CD4-positive, alpha-beta T cell treated with Interleukin-4 for 1 hour (primary cell): ENCODE measurements at places on chromosomes 6 and 20.

DNA sequence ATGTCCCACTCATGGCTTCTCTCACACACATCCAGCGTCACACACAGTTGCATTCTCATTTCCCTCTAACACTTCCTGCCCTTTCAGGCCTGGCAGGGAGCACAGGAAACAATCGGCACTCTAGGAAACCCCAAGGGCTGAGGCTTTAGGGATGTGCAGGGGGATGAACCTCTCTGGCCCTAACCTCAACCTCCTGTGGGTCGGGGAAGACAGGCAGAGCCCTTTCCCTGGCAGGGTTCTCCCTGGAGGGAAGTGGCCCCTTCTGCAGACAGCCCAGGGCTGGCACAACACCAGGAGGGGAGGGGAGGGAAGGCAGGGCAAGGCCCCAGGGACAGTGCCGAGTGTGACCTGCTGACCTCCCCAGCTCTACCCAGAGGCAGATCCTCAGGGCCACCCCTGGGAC, 2.7 kb downstream of the TEAD3 start:
- no peak for DNase-seq

- no peak for DNase-seq
Observed at GRCh38 chr6:144377586-144378210, 92.6 kb downstream of the UTRN start.

DNA sequence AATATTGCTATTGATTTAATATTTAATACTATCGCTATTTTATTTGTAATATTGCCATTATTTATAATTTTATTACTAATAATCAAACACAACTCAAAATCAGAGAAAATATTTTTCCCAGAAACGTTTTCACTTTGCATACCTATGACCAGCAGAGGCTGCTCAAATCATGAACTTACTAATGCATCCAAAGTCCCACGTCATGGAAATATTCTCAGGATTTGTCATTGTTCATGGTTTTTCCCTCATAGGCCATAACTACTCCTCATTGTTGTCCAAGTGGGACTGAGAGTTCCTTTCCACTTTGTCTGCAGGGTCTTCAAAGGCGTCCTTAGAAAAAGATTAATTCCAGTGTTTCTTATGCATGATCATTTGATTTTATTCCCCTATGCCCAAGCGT, 344.8 kb downstream of the THBS2 start:
- DNase-seq = no peak

- DNase-seq = no peak
Observed at GRCh38 chr6:57307850-57308249, 9.6 kb upstream of the PRIM2 start.

GRCh38 chr6:141541581-141542324, 591.0 kb upstream of the GJE1 start:
- no peak for DNase-seq

GRCh38 chr20:4160761-4161305, 145.5 kb upstream of the RNF24 start:
- no peak for DNase-seq

DNA sequence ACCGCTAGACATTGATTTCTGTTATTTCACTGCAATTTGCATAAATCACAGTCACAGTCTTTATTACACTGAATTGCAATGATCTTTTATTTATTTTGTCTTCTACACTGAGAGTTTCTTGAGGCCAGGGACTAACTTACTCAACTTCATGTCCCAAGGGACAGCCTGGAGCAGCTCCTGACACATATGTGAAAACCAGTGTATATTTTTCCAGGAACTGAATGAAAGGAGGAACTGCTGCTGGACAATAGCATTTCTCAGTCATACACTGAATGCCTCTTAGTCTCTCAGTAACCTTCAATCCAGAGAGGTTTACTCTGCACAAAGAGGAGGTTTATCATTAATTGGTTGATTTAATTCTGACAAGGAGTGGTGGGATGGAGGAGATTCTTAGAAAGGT, 5.9 kb downstream of the F13A1 start:
- DNase-seq = no peak

DNA sequence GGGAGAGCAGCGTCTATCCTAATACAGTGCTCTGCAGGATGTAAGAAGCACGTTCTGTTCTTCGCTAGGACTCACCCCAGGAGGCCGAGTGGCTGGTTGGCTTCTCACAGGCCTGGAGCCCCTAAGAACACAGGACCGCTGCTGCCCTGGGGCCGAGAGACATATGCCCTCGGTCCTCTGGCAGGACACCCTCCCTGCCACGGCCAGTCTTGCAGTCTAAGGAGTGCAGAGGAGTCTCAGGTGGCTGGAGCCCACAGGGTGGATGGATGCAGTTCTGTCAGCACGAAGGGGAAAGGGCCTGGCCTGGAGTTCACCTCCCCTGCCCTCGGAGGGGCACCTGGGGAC, 96.5 kb downstream of the SMOC2 start:
- DNase-seq = no peak

DNA sequence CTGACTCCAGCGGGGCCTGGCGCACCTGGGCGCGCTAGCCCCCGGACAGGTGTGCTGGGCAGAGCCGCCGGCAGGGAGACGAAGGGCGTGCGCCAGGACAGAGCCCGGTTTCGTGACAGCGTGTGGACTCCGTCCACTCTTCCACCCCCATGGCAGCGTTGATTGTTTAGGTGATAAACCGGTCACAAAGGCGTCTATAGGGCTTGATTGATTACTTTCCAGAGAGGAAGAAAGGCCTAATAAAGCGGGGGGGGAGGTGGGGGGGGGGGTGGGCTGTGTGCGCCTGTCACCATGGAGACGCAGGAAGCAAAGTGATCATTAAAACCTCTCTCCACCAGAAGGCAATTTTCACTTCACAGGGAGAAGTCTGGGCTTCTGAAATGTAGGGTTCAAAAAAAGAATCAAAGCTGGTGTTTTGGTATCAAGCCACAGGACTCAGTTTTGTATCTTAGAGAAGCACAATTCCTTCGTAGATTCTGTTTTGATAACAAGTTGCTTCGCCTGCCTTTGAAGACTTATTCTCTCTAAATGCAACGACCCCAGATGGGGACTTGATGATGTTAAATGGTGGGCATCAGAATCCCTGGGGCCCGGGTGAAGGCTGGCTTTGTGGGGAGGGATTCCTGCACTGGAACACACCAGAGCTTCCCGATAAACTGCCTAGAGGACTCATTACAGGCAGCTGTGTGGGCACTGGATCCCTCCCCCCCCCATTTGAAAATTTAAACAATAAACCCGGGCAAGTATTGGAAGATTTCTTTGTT, 1.4 kb downstream of the PHACTR3 start:
- no peak for DNase-seq

DNA sequence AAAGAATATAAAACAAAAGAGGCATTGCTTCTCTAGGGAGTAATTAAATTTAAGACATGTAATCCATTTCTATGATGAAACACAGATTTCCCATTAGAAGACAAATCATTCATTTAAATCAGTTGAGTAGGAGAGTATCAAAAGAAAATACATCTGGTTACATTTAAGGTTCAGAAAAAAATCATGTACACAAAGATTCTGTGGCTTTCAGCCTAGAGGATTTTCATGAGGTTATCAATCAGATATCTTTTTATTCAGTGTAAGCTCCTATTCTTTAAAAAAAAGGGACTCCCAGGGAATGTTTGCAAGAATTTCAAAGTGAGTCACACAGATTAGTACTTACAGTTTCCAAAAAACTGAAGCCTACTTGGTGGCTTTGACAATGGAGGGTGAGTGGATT, 24.9 kb downstream of the COL21A1 start:
- DNase-seq = no peak

DNA sequence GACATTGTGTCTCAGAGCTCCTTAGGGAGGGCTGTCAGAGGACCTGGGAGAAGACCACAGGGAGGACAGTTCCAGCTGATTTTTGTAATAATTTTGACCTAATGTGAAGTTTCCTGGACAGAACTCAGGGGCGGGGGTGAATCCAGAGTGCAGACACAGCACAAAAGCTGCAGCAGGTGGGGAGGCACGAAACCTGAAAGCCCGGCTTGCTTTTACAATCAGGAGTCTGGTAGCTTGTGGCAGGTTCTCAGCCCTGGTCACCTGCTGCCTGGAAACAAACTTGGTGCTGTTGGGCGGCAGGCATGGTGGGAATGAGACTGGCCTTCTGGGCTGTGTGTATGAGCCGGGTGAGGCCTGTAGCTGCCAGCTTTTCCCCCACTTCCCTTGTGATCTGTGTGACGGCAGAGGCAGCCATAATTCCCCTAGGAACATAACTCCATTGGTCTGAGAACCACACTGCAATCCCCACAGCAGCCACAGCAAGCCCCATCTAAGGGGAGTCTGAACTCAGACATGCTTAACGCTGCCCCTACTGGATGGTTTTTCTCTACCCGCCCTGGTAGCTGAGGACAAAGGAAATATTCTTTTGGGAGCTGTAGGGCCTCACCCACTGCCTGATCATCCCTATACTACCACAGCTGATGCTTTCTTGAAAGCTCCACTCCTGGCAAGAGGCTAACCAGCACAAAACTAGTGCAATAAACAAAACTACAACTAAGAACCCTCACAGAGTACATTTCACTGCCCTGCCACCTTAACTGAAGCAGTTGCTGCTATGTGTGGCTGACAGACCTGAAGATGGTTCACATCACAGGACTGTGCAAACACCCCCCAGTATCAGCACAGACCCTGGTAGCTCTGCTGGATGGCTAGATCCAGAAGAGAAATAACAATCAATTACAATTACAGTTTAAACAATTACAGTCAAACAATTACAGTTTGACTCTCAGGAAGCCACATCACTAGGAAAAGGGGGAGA, 1055.1 kb upstream of the GJE1 start:
- no peak for DNase-seq

- DNase-seq = no peak
Observed at GRCh38 chr20:50916257-50916656, 15.0 kb downstream of the ADNP start.

DNA sequence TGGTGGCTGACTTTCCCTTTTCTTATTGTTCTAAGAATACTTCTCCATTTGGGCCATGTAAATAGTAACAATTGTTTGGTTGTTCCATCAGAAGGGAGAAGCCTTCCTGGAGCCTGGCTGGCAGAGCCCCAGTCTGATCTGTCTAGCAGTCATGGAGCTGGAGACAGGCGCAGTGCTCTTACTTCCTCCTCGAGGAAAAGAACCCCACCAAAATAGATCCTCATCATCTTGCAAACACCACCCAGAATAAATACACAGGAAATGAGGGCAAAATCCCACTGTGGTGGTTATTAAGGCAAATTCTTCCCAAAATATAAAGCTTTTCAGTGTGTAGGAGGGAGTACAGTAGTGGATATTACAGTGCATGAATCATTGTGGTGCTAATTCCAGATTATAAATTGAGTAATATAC, 195.1 kb upstream of the SGK1 start:
- no peak for DNase-seq

- no peak for DNase-seq
Observed at GRCh38 chr6:131282365-131282764, 147.1 kb downstream of the AKAP7 start.

- no peak for DNase-seq
Observed at GRCh38 chr6:84618046-84618752, 146.2 kb downstream of the TBX18 start.

GRCh38 chr6:108779536-108780275, 68.5 kb upstream of the ARMC2 start:
- DNase-seq = peak; percentile 19

DNA sequence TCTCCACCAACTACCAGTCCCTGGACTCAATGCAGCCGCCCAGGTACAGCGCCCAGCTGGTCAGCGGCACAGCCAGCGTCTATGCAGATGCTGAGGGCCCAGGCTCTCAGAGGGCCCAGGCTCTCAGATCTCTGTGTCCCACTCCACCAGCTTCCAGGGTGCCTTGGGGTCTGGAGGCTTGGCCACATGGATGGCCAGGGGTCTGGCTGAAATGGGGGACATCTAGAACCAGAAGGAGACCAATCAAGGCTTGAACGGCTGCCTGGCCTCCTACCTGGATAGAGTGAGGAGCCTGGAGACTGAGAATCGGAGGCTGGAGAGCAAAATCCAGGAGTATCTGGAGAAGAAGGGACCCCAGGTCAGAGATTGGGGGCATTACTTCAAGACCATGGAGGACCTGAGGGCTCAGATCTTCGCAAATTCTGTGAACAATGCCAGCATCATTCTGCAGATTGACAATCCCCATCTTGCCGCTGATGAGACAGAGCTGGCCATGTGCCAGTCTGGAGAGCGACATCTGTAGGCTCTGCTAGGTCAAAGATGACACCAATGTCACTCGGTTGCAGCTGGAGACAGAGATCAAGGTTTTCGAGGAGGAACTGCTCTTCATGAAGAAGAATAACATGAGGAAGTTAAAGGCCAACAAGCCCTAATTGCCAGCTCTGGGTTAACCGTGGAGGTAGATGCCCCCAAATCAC, 44.1 kb upstream of the GRM4 start:
- peak; percentile 41 for DNase-seq

DNA sequence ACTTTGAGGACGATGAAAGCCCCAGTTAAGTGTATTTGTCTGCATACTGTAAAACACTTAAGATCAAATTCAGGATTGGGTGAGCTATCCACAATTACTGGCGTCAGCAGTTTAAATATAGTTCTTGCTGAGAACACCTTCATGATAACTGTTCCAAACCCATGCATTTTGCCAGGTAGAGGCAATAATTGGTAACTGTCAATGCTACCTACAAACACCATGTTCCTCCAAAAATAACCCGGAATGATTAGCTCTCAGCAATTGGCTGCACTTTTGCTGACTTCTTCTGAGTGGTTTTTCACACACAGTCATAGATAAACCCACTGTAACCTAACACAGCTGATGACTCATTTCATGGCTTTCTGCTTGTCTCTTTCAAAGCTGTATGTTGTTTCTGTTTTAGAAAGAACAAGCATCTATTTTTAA, 1358.6 kb upstream of the GJE1 start:
- no peak for DNase-seq

GRCh38 chr6:152696522-152696921, 1.2 kb upstream of the MYCT1 start:
- DNase-seq = no peak

DNA sequence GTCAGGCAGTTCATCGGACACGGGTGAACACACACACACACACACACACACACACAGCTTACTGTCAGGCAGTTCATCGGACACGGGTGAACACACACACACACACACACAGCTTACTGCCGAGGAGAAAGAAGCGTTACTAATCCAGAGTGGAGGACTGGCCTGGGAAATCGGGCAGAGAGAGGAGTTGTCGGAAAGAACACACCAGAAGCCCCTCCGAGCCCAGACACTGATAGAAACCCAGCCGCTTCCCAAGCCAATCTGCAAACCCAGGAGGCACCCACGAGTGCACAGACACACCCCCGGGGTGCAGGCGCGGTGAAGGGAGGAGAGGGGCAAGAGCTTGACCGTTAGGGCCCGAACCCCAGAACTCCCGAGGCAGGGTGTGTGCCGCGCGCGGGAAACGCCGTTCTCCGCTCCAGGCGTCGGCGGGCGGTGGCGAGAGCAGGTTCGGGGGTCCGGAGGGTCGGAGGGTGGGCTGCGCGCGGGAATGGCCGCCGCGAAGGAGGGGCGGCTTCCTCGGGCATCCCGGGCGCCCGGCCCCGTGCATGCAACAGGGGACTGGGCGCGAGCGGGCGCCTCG, 636 bp downstream of the ELOVL2 start:
- no peak for DNase-seq

DNA sequence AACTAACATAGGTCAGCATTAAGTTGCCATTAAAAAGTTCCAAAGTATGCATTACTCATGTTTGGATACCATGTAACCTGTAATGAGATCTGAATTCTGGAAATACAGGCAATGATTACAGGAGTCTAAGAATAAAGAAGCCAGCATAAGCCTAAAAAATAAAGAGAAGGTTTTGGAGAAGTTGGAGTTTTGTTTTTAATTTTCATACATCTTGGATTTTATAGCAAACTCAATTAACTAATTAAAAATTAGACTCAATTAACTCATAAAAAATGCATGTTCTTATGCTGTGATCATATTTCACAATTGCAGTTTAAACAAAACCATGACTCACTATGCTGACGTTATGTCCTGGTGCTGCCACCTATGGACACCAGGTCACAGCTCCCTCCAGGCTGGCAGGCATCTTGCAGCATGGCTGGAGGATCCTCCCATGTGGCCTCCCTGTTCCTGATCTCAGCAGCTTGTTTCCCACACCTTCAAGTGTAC, 648.8 kb upstream of the AGPAT4 start:
- no peak for DNase-seq
